NCI-H82 (cell line): ENCODE measurements at places on chromosomes 6 and 20.

DNA sequence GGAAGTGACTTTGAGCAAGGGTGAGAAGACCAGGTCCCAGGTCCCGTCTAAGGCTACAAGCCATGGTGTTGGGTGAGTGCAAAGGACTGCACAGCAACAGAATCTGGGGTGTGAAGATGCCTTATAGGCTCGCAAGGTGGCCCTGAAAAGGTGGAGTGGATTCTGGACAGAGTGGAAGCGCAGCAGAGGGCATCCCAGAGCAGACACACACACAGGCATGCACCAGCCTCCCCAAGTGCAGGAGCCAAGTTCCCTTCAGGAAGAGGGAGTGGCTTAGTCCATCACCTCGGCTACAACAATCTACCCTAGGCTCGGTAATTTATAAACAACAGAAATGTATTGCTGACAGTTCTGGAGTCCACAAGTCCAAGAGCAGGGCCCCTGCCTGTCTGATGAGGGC is 180.1 kb upstream of the PDE10A start:
- DNase-seq: no peak

GRCh38 chr6:107237992-107238660 is 122.8 kb upstream of the BEND3 start:
- DNase-seq: no peak

DNA sequence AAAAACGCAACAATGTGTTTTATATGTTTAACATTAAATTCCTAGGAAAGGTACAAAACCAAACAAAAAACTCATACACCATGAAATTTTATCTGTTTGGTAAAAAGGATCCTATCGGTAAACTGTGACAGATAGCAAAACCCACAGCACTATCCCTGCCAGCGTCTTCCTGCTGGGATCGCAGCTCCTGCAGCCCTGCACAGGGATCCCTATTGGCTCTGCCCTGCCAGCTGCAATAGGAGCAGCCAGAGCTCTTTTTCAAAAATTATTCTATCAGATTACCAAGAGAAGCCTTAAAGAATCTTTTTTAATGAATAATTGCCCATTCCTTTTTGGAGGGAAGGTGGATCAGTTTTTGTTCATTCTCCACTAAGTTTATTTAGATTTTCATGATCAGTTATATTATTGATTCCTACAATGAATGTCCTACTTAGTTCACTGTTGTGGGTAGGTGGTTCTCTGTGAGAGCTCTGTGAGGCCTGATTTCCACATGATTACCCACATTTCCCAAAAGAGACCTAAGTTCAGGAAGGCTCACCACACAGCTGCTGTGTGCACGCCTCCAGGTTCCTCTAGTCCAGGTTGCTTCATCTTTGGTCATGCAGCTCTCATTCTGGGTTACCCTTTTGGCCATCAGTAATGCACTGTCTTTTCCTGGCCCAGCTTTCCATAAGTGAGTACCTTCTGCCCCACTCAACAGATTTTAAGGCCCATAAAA is 293.8 kb downstream of the FRK start:
- DNase-seq: no peak

DNA sequence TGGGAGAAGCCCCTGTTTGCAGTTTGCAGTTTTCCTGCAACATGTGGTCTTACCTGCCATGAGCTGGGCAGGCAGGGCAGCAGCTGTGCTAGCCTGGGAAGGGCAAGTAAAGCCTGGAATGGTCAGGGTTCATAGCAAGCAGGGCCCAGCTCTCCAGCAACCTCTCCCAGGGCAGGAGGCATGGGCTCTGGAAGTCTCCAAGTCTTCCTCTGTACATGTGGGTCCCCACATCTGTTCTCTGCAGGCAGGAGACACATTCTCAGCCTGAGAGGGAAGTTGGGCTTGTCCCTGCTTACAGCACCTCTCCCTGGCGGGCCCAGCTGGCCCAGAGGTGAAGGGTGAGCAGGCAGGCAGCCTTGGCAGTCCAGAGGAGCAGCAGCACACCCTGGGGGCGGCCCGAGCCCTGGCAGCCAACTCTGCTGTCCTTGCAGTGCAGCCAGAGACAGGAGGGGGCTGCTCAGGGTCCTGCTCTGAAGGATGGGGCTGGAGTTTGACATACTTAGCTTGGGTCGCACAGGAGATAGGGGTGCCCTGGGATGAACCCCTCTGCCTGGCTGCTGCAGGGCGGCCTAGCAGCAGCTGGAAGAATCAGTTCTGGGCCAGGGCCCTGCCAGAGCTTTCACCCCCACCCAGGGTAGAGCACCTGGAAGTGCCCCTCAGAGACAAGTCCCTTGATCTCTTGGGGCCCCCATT is 176.0 kb downstream of the MRPL14 start:
- peak; percentile 87 for DNase-seq

- DNase-seq: no peak
These were observed 319.9 kb upstream of the TSHZ2 start for GRCh38 chr20:52652271-52652670.

GRCh38 chr6:111842891-111843290 is 30.4 kb downstream of the FYN start:
- no peak for DNase-seq

DNA sequence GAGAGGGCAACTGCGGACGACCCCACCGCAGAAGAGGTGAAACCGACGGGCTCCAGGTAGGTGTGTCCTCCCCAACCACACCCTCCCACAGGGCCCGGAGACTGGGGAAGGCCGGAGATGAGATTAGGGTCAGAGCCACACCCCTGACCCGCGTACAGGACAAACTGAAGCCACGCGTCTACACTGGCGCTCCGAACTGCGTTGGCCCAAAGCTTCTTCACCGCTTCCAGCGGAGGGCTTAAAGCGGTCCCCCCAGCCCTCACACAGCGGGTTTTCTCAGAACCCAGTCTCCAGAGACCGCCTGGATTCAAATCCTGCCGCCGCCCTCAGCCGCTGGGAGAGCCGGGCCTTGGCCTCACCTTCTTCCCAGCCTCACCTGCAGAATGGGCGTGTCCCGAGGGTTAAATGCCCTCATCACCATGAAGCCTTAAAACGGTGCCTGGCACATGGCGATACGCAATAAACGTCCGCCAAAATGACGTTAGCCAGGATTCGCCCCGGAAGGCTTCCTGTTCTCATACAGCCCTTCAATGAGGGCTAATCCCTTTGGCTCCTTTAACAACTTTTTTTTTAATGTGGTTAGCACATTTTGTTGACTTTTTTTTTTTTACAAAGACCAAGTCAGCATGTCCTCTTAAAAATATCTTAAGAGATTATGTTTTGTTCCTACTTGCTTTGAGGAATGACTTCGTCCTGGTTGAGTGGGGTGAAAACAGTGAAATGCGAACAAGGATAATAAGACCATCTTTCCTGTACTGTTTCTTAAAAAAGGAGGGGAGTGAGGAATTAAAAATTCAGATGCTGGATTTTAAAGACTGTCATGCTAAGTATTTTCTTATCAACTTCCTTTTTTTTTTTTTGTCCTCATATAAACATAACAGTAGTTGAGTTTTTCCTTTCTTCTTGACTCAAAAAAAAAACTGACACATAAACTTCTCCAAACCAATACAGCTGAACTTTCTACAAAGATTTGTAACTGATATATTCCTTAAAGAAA is 15.1 kb upstream of the ZNF217 start:
- DNase-seq: no peak

GRCh38 chr6:42201382-42201781 is 6.6 kb upstream of the GUCA1B start:
- peak; percentile 93 for DNase-seq

GRCh38 chr6:13722880-13723279 is 11.2 kb upstream of the RANBP9 start:
- peak; percentile 89 for DNase-seq

DNA sequence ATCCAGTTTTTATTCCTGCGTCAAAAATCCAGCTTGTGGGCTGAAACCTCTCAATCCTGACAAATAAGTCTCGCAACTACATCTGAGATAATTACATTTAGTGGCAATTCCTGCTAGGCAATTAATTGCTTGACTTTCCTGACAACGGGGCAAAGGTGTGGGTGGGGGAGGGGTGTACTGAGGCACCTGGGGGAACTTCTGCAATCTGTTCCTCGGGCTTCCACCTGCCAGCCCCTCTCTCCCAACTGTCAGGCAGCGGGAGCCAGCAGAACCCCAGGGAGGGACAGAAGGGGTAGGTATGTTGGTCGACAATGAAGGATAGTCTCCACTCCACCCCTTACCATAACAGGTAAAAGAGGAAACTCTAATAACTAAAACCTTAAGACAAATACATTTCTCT is 6.8 kb downstream of the C6orf52 start:
- DNase-seq: no peak

DNA sequence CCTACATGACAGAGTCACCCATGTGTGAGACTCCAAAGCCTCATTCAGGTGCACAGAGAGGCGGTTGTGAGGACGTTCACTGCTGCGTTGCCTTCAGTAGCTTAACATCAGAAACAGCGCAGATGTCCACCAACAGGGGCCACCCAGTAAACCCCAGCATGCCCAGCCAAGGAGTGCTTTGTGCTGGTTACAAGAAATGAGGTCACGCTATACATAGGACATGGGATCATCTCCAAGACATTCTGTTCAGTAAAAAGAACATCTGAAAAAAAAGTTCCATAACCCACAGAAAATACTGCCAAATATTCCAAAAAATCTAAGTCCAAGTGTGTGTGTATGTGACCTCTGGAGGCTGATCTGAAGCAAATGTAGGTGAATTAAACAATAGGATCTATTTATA is 16.0 kb downstream of the SLC52A3 start:
- no peak for DNase-seq

DNA sequence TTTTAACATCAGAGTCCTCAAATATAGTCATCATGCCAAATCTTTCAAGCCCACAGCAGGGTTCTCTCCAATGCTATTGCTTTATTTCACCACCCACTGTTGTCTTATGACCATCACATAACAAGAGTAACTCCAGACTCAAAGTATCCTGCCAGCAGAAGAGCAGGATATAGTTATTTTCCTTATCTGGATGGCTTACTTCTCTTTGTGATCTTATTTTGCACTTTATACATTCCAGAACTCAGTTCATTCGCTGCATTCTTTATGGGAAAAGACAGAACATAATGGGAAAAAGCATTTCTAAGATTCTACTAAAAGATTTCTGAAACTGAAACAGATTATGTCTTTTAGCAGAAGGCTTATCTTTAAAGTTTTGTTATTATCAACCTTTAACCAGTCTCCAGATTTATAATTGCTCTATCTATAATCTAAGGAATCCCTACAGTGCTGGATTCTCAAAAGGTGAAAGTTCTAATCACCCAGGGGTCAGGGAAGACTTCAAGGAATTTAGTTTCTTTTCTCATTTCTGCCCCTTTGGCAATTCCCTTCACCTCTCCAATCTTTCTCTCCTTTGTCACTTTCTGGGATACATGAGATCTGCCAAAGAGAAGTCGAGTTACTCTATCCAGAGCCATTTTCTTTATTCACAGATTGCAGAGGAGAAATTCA is 190.4 kb downstream of the TPBG start:
- DNase-seq: no peak

DNA sequence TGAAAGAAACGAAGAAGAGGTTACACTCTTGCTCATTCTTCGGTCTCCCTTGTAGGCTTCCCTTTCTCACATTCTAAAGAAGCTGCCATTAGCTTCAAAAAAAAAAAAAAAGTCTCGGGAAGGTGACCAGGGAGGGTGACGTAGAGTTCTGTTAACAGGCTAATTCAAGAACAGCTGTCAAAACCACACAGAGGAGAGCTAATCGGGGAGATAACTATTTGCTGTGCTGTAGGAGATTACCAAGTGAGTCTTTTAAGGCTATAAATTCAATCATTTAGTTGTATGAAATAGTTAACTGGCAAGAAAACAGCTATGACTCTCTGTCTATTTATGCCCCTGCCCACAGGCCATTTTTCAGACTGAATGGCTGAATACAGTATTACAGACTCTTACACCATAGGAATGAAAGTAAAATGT is 256.8 kb downstream of the SYNE1 start:
- DNase-seq: peak; percentile 94

DNA sequence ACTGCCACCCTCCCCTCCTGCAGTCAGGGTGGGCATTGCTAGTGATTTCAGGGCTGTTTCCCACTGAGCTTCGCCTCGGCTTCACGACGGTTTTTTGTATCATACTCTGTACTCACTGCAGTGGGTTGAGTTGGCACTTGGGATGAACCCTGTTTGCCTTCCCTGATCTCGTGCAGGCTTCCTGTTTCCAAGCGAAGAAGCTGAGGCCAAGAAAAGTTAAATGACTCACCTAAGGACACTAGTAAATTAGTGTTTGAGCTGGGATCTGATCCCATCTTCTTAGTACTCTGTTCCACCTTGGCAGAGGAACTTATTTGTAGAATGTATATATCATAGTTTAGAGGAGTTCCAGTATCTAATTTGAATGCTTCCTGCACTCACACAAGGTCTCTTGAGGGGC is 50.3 kb upstream of the VSTM2L start:
- DNase-seq: no peak

GRCh38 chr6:169391473-169392071 is 137.9 kb upstream of the THBS2 start:
- DNase-seq: no peak

DNA sequence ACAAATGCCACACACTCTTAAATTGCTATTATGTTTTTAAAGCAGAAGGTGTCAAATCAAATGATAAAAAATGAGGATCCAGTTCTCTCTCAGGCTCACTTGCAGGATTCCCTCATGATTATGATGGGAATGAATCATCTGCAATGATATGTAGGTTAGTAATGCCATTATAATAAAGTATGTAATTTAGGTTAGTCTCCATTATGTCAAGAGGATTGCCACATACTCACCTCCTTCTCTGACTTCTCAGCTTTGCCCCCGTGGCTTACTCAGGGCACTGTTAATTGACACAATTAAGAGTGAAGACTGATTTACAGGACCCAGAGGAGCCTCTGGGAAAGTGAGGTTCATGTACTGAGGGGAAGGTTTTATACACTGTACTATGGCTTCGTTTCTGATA is 591.7 kb upstream of the NRSN1 start:
- no peak for DNase-seq

DNA sequence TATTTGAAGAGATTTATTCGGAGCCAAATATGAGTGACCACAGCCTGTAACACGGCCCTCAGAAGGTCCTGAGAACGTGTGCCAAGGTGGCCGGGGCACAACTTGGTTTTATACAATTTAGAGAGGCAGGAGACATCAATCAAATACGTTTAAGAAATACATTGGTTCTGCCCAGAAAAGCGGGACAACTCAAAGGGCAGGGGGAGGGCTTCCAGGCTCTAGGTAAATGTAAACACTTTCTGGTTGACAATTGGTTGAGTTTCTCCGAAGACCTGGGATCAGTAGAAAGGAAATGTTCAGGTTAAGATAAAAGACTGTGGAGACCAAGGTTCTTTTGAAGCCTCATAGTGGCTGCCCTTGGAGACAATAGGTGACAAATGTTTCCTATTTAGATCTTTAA is 18.9 kb upstream of the KIF25 start:
- DNase-seq: no peak

DNA sequence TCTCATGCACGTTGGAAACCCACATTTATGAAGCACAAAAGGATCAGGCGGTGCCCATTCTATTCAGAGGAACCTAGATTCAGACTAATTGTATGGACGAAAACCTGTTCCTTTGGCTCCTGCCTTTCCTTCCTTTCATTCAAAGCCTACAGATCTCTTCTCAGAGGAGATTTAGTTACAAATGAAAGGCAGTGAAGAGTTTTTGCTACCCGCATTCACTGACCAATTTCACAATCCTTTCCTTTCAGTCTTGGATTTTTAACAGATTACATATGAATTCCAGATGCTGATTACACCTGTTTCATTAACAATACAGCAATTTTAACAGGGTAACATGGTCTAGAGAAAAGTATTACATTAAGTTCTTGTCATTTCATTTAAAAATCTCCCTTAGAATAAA is 32.0 kb downstream of the TMEM242 start:
- DNase-seq: no peak

- no peak for DNase-seq
These were observed 667.3 kb upstream of the CITED2 start for GRCh38 chr6:140041571-140042332.

GRCh38 chr6:150025201-150025917 is at the start of gene RAET1L:
Gene RAET1L (minus strand): TSS chr6:150025532. CDS start chr6:150025471, 61 bp downstream.
- DNase-seq: no peak
